ENCODE measurements at places on chromosomes 2 and 18.

GRCh38 chr2:189702071-189702470 is 27.6 kb downstream of the ANKAR start:
- no peak for DNase-seq
- H3K4me1 ChIP-seq, result no peaks in the 10 kb centered on the region
- H3K4me3 ChIP-seq, result no peak overlapping the region
- H3K36me3 ChIP-seq, result peaks cover 2% of the 10 kb centered on the region
- H3K27ac ChIP-seq, result no peak overlapping the region
- no peaks in the 10 kb centered on the region for H3K27me3 ChIP-seq

DNA sequence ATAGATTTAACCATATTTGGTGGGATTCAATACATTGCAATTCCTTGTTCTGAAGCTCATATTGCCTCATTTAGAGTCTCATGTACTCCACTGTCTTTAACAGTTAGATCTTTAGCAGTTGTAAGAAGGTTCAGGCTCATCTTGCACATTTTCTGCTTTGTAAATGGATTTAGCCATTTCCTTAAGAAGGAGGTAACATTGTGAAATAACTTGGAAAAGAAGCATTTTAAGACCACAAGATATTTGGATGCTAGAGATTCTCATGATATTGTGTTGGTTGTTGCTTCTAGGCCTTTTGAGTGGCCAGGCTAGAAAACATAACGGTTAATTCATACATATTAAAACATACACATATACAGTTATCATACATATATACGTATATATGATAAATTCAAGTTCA is 445.8 kb upstream of the NXPH2 start:
- no peaks in the 10 kb centered on the region for H3K4me1 ChIP-seq
- no peaks in the 10 kb centered on the region for H3K27me3 ChIP-seq
- H3K36me3 ChIP-seq, result no peaks in the 10 kb centered on the region
- no peak overlapping the region for H3K4me3 ChIP-seq
- H3K27ac ChIP-seq, result no peak overlapping the region

DNA sequence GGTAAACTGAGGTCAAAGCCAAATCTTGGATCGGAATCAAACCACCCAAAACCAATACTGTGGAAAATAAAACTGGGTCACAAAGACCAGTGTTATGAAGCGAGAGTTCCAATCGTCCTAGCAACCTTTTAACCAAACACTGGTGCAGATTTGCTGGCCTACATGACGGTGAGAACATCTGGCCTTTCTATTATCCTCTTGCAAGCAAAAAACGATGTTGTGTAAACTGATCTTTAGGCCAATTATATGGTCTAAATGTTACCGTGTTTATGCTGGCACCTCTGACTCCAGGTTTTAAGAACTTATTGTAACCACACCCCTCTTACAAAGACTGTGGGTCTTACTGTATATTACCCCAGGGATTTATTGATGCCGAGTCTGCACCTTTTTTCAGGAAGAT is 145.9 kb downstream of the GFPT1 start:
- DNase-seq, result no peak
- H3K27me3 ChIP-seq, result peaks cover 3% of the 10 kb centered on the region
- H3K36me3 ChIP-seq, result no peaks in the 10 kb centered on the region
- no peak overlapping the region for H3K4me3 ChIP-seq
- H3K4me1 ChIP-seq, result no peaks in the 10 kb centered on the region
- no peak overlapping the region for H3K27ac ChIP-seq

- H3K4me3 ChIP-seq, result no peak overlapping the region
- H3K27ac ChIP-seq, result no peak overlapping the region
- H3K36me3 ChIP-seq, result no peaks in the 10 kb centered on the region
- H3K4me1 ChIP-seq, result peaks cover 43% of the 10 kb centered on the region
- DNase-seq, result no peak
Observed at GRCh38 chr2:38658613-38659012, 7.3 kb upstream of the GALM start.

- peaks cover 14% of the 10 kb centered on the region for H3K27me3 ChIP-seq
- no peak overlapping the region for H3K27ac ChIP-seq
- no peaks in the 10 kb centered on the region for H3K36me3 ChIP-seq
- no peak for DNase-seq
Observed at GRCh38 chr18:12034241-12035100, 53.2 kb downstream of the IMPA2 start.

DNA sequence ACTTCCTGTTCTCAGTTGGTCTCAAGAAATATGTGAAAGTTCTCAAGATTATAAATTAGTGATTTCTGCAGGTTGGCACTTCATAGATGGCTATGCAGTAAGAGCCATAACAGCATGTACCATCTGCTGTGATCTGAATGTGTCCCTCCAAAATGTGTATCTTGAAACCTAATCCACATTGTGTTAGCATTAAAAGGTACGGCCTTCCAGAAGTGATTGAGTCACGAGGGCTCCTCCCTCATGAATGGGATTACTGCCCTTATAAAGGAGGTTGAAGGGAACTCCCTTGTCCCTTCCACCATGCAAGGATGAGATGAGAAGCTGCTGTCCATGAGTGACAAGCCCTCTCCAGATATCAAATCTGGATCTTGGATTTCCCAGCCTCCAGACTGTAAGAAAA is 45.0 kb downstream of the METTL4 start:
- H3K36me3 ChIP-seq, result peaks cover 4% of the 10 kb centered on the region
- H3K27me3 ChIP-seq, result no peaks in the 10 kb centered on the region
- no peak overlapping the region for H3K27ac ChIP-seq
- H3K4me3 ChIP-seq, result no peak overlapping the region
- H3K4me1 ChIP-seq, result no peaks in the 10 kb centered on the region
- no peak for DNase-seq

All from activated naive CD8-positive, alpha-beta T cell treated with anti-CD3 and anti-CD28 coated beads for 36 hours (primary cell).